Activated naive CD4-positive, alpha-beta T cell treated with anti-CD3 and anti-CD28 coated beads, Interleukin-2, amount 50 U/mL, for 16 hours (primary cell): ENCODE measurements at places on chromosomes 1 and 21.

GRCh38 chr1:24928689-24929397 lies 1.2 kb downstream of the RUNX3 start:
- peak; percentile 59 for DNase-seq

- DNase-seq: no peak
Measured at GRCh38 chr1:180912801-180913565, at the start of gene KIAA1614. TSS of gene KIAA1614 (plus strand) at chr1:180912897. CDS start at chr1:180913244, 347 bp downstream.

- DNase-seq: no peak
Measured at GRCh38 chr1:41005876-41006275, 15.6 kb downstream of the SLFNL1 start.

DNA sequence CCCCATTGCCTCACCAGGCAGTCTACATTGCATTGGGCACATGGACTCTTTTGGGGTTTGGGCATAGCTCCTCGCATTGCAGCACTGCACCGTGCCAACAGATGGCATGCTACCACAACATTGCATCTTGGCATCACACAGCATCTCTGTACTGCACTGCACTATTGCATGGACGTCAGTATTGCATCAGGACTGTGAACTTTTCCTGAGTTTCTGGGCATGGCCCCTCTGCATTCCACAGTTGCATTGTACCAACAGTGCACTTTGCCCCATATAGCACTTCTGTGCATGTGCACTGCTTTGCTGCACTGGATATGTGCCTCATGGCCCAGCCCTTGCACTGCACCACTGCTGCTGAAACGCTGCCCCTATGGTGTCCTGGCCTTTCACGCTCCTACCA lies 9.6 kb downstream of the PTPRU start:
- DNase-seq: no peak

DNA sequence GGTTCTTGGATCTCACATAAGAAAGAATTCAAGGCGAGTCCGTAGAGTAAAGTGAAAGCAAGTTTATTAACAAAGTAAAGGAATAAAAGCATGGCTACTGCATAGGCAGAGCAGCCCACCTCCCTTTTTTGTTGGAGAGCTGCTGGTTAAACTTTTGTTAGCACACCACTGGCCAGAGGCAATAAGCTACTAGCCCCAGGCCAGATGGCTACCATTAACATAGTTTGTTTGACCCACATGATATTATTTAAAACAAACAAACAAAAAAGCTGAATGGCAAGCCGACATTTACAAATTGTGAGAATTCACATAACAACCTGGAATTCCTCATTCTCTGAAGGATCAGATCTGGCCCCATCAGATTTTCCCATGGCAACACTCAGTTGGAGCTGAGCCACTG lies 19.1 kb upstream of the PAXBP1 start:
- DNase-seq: no peak

- no peak for DNase-seq
Measured at GRCh38 chr21:32240851-32241687, 37.8 kb downstream of the MIS18A start.

- no peak for DNase-seq
Measured at GRCh38 chr1:93703643-93704042, 22.0 kb upstream of the BCAR3 start.

- DNase-seq: no peak
Measured at GRCh38 chr1:162222014-162222413, 152.5 kb downstream of the NOS1AP start.

- DNase-seq: no peak
Measured at GRCh38 chr1:53315046-53315445, 12.8 kb downstream of the LRP8 start.

- no peak for DNase-seq
Measured at GRCh38 chr1:37533317-37534093, 18.9 kb upstream of the MEAF6 start.

DNA sequence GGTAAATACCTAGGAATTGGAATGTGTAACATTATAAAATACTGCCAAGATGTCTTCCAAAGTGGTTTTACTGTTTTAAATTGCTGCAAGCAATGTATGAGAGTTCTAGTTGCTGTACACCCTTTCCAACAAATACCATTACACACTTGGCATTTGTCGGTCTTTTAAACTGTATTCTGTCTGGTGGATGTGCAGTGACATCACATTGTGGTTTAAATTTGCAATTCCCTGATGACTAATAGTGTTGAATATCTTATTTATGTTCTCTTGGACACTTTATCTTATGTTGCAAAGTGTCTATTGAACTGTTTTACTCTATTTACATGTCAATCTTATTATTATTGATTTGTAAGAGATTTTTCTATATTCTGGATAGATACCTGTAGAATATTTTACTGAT lies 561.2 kb upstream of the B3GALT2 start:
- no peak for DNase-seq

- no peak for DNase-seq
Measured at GRCh38 chr1:168287237-168287664, 6.6 kb downstream of the TBX19 start.

- DNase-seq: no peak
Measured at GRCh38 chr1:36625935-36626310, 143.2 kb upstream of the CSF3R start.
